ENCODE measurements at places on chromosomes 4 and X. TPM values are rescaled to one million over a fixed set of nuclear protein-coding genes. Genes with fewer than 3 reads are reported as not detected.

GRCh38 chr4:18508786-18509185 lies 487.2 kb upstream of the LCORL start:
- DNase-seq: no peak

GRCh38 chr4:159328766-159329165 lies 225.9 kb downstream of the RAPGEF2 start:
- no peak for DNase-seq

DNA sequence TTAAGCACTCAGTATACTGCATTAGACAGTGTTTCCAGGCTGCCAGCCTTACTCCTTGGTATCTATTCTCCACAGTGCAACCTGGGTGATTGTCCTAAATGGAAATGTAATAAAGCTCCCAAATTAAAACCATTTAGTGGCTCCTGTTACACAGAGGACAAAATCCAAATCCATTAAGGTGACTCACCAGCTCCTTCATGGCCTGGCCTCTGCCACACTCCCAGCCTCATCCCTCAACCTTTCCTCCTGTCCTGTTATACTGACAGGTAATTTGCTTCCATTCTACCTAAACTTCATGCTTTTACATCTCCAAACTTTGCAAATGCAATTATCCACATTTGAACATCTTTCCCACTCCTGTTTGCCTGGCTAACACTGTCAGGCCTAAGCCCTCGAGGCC lies 140.3 kb downstream of the INPP4B start:
- DNase-seq: no peak

DNA sequence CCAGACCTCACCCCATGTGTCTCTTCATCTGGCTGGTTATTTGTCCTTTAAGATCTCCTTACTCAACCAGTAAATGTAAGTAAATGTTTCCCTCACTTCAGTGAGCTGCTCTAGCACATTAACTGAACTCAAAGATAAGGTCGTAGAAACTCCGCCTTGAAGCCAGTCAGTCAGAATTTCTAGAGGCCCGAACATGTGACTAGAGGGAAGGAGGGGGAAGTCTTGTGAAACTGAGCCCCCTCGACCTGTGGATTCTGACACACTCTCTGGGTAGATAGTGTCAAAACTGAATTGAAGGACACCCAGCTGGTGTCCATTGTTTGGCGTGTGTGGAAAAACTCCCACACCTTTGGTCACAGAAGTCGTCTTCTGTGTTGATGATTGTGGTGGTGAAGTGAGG lies 933.9 kb downstream of the ADGRL3 start:
- no peak for DNase-seq

- no peak for DNase-seq
Measured at GRCh38 chr4:752196-752861, 46.7 kb downstream of the PCGF3 start.

DNA sequence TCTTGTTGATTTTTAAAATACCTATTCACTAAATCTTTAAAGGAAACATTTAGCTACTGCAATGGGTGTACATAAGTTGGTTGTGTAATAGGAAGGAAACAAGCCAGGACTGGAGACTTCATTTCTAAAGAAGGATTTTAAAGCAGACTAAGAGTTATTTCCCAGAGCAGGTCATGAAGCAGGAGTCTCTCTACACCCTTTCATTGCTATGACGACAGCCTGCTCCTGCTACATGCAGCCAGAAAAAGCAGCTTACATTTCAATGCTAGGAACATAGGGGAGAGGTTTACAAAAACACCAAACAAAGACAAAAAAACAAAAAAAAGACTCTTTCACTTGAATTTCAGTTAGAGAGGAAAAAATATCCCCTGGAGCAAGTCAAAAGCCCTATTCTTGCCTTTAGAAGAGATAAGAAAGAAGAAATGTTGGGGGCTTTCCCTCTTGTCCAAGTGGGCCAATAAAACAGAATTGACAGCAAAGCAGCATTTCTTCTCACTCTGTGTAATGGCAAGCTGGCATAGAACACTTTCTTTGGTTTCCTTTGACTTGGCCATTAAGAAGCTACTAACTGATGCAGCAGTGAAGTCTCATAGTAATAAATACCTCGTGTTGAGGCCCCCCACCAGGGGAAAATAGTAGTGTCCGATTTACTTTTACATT lies 3.4 kb downstream of the SPARCL1 start:
- DNase-seq: no peak

DNA sequence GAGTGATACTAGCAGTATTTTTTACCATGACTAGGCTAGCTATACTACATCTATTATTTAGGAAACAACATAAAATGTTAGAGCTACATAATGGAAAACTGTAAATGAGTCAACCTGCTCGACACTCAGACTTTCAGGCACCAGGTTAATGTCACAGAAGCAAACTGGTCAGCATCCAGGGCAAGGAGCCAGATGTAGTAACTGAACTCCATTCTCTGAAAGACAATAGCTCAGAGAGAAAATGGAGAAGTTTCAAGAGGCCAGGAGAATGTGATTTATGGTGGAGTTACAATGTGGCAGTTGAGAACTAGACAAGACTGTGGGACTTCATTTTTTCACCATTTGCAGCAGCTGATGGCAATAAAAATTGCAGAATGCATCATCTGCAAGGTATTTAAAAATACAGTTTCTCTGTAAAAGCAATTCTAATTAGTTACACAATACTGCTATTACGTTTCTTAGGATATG lies 342.7 kb upstream of the PABPC4L start:
- no peak for DNase-seq

GRCh38 chr4:94590493-94590892 lies 138.8 kb downstream of the PDLIM5 start:
- no peak for DNase-seq

- DNase-seq: no peak
Measured at GRCh38 chrX:74117962-74118902, 185.7 kb upstream of the ZCCHC13 start.

- no peak for DNase-seq
Measured at GRCh38 chrX:39961441-39961840, 136.3 kb downstream of the BCOR start.

DNA sequence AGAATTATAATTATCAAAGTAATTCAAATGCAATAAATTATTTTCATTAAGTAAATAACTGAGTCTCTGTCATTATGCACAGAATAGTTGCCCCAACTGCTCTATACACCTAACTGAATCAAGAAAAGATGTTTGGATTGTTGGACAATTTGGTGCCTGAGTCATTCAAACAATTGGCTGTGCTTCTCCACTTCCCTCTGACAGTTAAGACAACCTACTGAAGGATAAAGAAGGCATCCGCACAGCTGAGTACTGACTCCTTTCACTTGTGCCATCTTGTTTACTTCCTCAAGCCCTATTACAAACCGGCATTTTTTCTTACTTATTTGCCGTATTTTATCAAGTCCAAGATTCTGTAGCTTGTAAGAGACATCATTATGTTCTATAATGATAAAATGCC lies 110.6 kb upstream of the C1QTNF7 start:
- DNase-seq: no peak

- no peak for DNase-seq
Measured at GRCh38 chr4:19486400-19486799, 765.3 kb upstream of the SLIT2 start.

GRCh38 chr4:53459548-53459947 lies 82.1 kb downstream of the FIP1L1 start:
- no peak for DNase-seq

- DNase-seq: no peak
Measured at GRCh38 chr4:124868495-124868894, 156.0 kb upstream of the ANKRD50 start.

GRCh38 chr4:58564695-58565475 lies 1454.7 kb upstream of the IGFBP7 start:
- no peak for DNase-seq

DNA sequence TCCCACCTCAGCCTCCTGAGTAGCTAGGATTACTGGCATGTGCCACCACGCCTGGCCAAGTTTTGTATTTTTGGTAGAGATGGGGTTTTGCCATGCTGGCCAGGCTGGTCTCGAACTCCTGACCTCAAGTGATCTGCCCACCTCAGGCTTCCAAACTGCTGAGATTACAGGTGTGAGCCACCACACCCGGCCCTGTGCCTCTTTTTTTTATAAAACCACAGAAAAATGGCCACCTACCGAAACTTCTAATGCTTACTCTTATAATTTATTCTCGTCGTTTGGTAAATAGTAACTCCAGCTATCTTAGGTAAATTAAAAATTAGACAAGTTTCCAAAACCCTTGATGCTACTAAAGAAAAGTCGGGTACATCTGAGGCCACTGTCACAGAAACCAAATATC lies 54.4 kb downstream of the IRF2 start:
- DNase-seq: no peak

DNA sequence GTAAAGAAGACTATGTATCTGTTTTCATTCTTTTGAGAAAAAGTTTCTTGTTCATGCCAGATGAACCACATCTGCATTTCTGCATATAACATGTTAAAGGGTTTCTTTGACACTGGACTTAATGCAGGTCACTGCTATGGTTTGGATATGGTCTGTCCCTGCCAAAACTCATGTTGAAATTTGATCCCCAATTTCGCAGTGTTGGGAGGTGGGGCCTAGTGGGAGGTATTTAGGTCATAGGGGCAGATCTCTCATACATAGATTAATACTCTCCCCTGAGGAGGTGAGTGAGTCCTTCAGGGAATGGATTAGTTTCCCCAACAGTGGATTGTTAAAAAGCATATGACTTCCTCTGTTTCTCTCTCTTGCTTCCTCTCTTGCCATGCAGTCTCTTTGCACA lies 45.9 kb upstream of the TMEM33 start:
- DNase-seq: no peak

- no peak for DNase-seq
Measured at GRCh38 chrX:109077788-109078187, 341.4 kb upstream of the IRS4 start.

GRCh38 chr4:90419124-90419711 lies 292.0 kb downstream of the CCSER1 start:
- DNase-seq: no peak

DNA sequence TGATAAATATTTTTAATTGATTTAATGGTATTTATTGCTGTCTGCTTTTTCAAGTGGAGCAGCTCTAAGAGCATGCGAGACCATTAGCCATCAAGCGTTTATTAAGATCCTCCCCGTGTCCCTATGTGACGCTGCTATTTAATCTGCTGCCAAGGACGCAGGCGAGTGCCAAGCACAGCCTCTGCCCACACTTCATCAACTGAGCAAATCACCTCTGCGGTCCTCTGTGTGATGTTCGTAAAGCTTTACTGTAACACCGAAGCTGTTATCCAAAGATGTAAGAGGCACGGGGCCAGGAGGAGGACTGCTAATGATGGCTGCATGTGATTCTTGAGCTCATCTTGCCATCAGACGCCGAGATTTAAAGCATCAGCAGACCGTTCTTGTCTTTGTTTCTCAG lies 79.5 kb downstream of the STOX2 start:
- DNase-seq: peak; percentile 75

GRCh38 chr4:25457053-25457715 lies 80.1 kb downstream of the ANAPC4 start:
- DNase-seq: no peak

DNA sequence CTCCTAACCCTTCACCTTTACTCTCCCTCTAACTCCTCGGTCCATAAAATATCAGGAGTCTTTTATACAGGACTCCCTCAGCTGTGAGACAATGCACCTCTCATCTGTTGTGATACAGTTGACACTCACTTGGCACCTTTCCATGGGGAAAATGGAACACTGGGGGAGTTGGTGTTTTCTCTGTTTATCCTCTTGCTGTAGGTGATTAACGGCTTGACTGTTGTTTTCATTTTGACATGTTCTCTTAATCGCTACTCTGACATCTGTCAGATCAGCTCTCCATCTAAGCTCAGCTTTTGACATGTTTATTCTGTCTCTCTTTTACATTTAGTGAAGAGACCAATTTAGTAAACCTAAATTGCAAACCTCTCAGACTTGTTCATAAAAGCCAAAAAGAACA lies 604.8 kb downstream of the TRAM1L1 start:
- DNase-seq: no peak

DNA sequence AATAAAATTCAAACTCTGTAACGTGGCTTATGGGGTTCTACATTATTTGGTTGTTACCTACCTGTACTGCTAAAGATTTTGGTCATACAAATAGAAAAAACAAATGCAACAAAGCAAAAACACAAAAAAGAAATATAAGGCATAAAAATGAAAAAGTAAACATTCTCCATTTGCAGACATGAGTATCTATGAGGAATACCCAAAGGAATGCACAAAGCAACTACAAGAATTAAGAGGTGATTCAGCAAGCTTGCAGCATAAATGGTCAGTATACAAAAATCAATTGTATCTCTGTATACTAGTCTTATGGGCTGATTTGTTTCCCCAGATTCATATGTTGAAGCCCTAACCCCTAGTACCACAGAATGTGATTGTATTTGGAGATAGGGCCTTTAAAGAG lies 3.6 kb upstream of the PDE5A start:
- no peak for DNase-seq

GRCh38 chrX:74344280-74344622 lies 40.3 kb downstream of the ZCCHC13 start:
- DNase-seq: no peak

DNA sequence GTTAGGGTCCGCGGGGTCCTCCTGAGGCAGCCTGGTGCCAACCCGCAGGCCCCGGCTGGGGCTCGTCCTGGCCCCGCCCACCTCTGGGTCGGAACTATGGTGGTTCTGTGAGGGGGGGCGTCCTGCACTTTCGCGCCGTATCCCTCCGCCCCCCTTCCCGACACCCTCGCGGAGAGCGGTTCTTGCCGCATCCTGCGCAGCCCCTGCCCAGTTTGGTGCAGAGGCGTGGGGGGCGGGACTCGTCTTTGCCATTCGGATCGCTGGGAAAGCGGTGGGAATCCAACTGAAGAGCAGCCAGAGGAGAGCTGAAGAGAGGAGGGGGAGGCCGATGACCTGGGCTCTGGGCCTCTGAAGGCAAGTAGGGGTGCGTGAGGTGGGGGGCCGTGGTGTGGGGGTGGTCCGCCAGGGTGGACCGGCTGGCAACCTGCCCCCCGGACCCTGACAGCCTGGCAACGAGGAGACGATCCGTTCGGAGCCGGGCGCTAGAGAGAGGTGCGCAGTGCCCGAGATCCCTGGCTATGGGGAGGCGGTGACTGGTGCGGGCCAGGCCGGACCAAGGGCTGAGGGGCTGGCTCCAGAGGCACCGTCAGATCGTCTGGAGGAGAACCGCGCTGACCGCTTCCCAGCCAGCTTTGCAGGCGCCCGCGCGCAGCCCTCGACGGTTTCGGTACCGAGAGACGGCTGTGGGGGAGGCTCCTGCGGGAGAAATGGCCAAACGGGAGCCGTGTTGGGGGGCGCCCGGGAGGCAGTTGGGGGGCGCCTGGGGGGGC lies at the start of gene GPRASP1:
Gene GPRASP1, plus strand, starts transcription at position 242 of the 770 bp plus-strand sequence. CDS start 2,431 bp downstream, outside the sequence.
- peak; percentile 77 for DNase-seq

GRCh38 chrX:122972604-122973003 lies 211.5 kb upstream of the GRIA3 start:
- no peak for DNase-seq

- DNase-seq: no peak
Measured at GRCh38 chr4:81380437-81380836, 91.3 kb downstream of the RASGEF1B start.

C4orf50 gene
- total RNA-seq: 0.02 TPM

PDLIM5 gene
- total RNA-seq: 1,169 TPM

ARR3 gene
- not detected for total RNA-seq

CCNA2 gene
- 0.82 TPM for total RNA-seq

SOD3 gene
- total RNA-seq: 69.8 TPM

CYBB gene
- total RNA-seq: 20.4 TPM

AASDH gene
- 5.3 TPM for total RNA-seq

NUP62CL gene
- 2.2 TPM for total RNA-seq
